ENCODE measurements at places on chromosomes 5 and 9.

DNA sequence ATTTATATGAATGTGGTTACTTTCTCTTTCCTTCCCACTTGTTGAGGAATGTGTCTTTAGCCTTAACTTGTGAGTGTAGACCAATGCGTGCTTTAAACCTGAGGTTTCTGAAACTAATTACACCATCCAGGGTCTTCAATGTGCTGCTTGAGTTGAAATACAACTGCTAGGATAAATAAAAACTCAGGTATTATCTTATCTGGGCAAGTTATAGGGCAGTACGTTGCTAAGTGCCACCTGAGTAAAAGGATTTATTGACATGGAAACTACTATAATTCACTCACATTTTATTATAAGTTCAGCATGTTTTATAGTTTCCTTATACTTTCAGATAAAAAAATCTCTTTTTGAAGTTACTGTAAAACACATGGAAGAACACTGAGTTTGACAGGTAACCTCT is 1136.8 kb upstream of the NUDT12 start:
- no peak for DNase-seq

GRCh38 chr9:127528422-127529251 is 77.3 kb downstream of the LRSAM1 start:
- no peak for DNase-seq

GRCh38 chr5:77129391-77129990 is 42.4 kb upstream of the ZBED3 start:
- peak; percentile 13 for DNase-seq

DNA sequence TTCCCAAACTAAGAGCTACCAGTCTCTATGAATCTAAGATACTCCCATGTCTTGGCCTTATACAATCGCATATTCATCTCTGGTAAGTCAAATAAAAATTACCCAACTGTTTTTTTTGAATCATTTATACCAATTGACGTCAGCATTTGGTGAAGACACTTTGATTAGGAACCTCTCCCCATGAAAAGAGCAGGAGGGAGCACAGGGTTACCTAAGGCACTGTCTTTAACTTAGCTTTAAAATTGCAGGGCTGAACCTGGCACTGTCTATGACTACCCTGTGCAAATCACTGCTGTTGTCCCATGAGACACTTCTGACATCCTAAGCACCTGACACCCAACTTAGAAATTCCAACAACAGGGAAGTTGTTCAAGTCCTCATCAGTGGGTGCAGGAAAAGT is 586.4 kb downstream of the MAT2B start:
- DNase-seq = no peak

GRCh38 chr5:124053340-124053739 is 541.4 kb downstream of the CSNK1G3 start:
- DNase-seq = no peak

GRCh38 chr9:129597355-129598088 is 23.4 kb downstream of the C9orf50 start:
- DNase-seq = peak; percentile 65

- DNase-seq = no peak
These were observed 87.1 kb upstream of the PPP1R26 start for GRCh38 chr9:135392511-135392910.

- no peak for DNase-seq
These were observed 45.4 kb downstream of the JADE2 start for GRCh38 chr5:134570886-134571285.

DNA sequence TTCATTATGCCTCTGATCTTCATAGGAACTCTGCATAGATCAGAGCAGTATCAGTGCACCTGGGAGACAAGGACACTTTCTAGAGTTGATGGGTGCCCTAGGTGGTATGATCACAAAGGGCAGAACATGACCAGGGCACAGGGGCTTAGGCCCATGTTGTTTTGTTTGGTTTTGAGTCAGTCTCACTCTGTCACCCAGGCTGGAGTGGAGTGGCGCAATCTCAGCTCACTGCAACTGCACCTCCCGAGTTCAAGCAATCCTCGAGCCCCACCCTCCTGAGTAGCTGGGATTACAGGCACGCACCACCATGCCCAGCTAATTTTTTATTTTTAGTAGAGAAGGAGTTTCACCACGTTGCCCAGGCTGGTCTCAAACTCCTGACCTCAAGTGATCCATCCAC is 17.6 kb downstream of the ALDH7A1 start:
- no peak for DNase-seq

DNA sequence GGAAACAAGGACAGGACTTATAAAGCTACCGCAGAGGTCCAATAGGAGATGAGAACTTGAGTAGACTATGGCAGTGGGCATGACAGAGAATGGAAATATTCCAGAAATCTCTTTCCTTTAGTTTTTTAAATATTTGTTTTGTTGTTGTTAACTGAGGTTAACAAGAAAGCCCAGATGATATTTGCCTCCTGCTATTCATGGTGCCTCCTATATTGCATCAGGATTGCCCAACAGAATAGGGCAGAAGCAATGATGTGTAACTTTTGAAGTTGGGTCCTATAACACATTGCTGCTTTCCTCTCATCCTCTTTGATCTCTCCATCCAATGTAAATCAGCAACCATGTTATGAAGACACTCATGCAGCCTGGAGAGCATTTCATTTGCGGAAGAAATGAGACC is 42.8 kb downstream of the PDE4D start:
- DNase-seq = no peak

- DNase-seq = no peak
These were observed 115.9 kb upstream of the GAS1 start for GRCh38 chr9:87063246-87063645.

DNA sequence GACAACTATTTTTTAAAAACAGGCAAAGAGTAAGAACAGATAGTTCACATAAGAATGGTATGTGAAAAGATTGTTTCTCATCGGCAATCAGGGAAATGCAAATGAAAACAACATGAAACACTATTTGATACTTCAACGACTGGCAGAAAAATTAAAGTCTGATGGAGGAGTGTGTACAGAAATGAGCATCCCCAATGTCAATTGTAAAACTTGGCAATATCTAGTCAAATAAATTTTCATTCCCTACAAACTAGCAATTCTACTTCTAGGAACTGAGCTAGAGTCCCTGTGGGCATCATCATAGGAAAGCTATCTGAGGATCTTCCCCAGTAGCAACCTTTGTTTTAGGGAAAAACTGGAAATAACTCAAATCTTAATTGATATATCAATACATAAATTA is 29.0 kb upstream of the MAP3K1 start:
- no peak for DNase-seq

- DNase-seq = no peak
These were observed 136.2 kb upstream of the HAPLN1 start for GRCh38 chr5:83856881-83857280.

DNA sequence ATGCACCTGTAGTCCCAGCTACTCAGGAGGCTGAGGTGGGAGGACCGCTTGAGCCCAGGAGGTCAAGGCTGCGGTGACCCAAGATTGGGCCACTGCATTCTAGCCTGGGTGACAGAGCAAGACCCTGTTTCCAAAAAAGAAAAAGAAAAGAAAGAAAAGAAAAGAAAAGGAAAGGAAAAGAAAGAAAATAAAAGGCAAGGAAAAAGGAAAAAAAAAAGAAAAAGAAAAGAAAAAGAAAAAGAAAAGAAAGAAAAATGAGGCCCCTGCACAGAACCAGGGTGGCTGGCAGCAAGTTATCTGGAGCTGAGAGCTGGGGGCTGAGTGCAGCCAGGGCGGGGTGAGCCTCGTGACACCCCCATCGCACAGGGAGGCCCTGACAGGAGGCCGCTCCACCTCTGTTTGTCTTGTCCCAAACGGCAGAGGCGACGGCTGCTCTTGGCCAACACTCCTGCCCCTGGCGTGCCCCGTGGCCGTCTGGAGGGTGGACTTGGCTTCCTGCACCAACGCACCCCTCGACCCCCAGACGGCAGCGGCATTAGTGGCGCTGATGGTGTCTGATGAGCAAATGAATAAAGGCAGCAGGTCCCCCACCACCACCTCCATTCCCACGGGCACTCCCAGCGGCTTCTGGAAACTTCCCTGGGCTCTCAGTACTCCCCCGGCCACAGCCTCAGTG is 16.7 kb downstream of the EXD3 start:
- DNase-seq = no peak

GRCh38 chr9:26058111-26058895 is 380.1 kb upstream of the TUSC1 start:
- DNase-seq = no peak

DNA sequence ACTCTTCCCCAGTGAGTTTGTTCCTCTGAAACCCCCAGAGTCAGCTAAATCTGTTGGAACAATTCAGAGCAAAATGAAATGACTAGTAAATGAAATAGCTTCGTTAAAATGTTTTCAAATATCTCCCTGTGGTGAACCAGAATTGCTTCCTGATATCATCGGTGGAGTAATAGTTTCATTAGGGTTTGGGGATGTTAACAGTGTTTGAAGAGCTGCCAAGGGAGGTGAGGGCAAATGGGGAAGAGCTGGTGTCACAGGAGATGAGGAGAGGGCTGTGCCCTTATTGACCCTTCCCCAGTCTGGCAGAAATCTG is 4.3 kb upstream of the C7 start:
- no peak for DNase-seq

DNA sequence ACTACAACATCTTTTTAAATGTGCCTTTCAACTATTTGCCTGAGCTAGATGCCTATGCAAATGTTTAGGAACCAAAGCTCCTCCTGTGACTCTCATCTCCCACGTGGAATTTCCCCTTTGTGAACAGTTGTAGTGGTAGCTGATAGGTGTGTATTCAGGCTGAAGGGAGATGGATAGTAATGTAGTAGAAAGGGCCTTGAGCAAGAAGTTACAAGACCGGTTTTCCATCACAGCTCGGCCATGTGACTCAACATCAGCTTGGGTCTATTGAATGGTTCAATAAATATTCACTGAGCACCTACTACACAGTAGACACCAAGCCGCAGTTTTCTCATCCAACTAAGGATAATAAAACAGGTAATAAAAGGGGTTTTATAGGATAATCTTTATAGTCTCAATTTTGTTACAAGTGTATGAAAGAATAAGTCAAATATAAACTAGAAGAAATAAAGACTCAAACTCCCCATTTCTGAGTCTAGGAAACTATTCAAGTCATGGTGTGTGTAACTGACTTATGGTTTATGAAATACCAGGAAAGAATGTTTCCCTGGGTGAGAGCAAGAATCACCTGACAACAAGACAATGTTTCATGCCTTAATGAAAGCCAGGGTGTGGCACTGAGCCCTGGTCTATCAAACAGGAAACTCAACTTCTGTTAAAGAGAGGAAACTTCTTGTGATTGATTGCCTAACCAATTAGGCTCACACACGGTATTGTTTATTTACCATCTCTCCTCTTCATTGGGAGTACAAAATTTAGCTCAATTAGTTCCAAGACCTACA is 187.1 kb upstream of the SPEF2 start:
- no peak for DNase-seq

DNA sequence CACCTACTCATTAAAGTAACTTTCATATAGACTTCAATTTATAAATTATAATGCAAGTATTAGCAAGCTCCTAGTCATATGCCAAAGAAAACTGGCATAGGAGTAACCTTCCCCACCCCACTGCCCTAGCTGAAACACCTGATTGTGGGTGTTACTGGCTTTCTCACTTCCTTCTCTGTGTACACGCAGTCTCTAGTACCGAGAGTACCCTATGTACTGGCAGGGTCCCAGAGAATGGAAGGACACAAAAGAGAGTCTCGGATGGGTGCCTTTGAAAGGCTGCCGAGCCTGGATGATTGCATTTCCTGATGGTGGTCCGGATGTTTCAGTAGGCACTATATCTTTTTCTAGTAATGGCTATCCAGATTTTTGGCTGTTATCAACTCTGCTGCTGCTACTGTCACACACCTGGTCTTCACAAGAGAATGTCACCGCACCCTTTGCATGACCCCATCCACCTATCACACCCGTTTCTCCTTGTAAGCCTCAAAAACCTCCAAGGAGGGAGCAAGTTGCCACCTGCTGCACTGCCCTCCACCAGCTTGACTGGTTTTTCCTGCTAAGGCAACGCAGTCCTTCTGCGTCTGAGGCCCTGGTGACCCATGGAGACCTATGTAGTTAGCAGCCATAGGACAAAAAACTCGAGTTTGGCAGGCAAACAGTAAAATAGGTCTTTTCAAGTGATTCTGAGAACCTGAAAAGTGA is 53.8 kb upstream of the CLINT1 start:
- DNase-seq = no peak

DNA sequence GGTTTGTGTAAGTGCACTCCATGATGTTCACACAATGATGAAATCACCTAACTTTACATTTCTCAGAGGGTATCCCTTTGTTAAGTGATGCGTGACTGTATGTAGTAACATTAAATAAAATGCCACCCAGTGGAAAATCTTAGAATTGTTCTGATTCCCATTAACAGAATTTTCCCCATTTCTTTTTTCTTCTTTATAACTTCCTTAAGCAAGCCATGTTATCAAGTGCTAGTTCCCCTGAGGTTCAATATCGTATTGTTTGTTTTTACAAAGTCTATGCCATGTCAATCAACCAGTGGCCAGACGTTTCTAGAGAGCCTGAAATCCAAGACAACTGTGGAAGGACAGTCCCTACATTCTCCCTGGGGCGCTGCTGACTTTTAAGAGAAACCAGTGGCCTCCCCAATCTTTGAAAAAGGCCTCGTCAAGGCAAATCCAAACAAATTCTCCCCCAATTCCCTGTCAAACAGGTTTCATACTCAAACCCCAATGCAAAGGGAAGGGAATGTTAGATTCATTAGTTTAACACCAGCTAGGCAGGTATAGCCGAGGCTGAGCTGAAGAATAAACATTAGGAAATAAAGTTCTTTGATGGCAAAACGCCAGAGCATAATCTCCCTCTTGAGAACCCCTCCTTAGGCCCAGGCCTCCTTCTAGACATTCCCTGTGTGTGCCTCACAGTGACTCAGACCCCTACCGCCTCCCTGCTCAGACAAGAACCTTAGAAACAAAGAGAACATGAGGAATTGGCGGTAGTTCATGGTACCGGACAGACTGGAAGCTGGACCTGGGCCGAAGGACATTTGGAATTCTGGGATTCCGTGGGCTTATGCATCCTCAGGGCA is 198.7 kb downstream of the GNA14 start:
- peak; percentile 84 for DNase-seq

DNA sequence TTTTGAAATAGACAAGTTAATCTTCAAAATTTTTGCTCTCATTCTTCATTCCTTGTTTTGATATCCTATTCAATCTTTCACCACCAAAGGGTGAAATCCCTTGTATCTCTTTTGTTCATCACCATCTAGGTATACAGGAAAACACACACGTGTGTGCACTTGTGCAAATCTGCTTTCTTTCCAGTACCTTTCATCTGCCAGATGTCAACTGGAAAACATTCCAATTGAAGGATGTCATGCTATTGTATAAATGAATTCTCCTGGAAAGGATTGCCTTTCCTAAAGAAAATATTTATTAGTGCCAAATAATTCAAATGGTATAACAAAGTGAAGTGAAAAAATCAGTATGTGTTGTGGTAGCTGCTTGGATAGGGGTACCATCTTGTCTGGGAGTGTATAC is 123.7 kb downstream of the RANBP17 start:
- peak; percentile 10 for DNase-seq

Data from IMR-90 (cell line).